ENCODE measurements at places on chromosomes 6 and 20.

GRCh38 chr6:27176096-27176495 lies 71.4 kb upstream of the PRSS16 start:
- DNase-seq: no peak

- DNase-seq: no peak
Measured at GRCh38 chr6:31247813-31248212, 24.1 kb downstream of the HLA-C start.

DNA sequence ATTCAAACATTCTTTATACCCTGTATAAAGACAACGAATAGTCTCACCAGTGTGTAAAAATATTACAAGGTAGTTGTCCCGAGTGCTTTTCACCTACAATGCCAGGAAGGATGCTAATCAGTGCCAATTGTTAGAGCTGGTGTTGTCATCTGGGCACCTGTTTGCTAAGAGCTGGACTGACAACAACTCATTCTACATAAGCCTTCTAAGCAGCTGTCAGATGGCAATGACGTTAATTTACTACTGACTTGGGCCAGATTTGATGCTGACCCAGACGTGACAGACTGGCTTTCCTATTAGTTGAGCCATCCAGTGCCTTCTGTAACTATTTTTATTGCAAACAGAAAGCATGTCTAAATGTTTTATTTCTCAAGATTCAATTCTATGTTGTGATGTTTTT lies 355.2 kb downstream of the ADGRB3 start:
- DNase-seq: no peak

- no peak for DNase-seq
Measured at GRCh38 chr6:65924411-65924810, 217.4 kb upstream of the EYS start.

- DNase-seq: no peak
Measured at GRCh38 chr20:18904192-18904591, 90.6 kb downstream of the SCP2D1 start.

GRCh38 chr6:10073341-10073740 lies 341.5 kb downstream of the TFAP2A start:
- DNase-seq: no peak

DNA sequence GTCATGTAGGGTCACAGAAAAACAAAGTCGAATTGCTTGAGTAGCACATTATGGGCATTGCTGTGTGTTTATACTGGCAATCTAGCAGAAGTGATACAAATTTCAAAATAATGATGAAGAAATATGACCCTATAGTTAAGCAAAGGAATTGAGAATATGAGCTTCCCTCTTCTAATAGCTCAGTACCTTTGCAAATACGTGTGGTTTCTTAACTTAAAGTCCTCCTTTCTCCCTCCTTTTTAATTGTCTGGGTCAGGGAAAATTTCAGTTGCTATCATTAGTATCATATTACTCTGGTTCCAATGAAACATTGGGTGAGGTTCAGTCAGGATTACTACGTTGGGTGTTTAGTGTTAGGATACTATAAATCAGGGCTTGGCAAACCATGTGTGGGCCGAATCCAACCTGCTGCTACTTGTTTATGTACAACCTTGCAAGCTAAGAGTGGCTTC lies 166.8 kb upstream of the CARMIL1 start:
- DNase-seq: no peak

GRCh38 chr6:56790414-56790813 lies 147.7 kb upstream of the DST start:
- DNase-seq: no peak

DNA sequence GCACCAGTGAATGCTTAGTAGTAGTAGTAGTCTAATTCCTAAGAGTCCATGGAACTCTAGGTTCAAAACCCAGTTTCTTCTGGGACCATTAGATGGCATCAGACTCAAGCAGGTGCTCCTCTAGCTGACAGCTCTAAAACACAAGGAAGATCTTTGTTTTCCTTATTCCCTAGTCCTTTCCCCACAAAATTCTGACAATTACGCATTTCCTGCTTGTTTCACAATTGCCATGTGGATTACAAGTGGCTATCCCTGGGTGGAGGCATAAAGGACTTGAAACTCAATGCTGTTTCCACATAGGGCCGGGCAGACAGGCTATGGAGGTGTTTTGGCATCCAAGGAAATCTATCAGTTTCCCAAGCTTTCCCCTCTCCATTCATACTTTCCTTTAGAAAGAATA lies 9.2 kb upstream of the HLA-DOB start:
- DNase-seq: no peak
